ENCODE measurements at places on chromosomes 6 and 20.
A peak's percentile ranks its signal among the peaks of the same experiment; 100 is the strongest.

GRCh38 chr6:154071236-154071635 lies 32.2 kb downstream of the OPRM1 start:
- no peak for DNase-seq

- DNase-seq = no peak
Observed at GRCh38 chr6:115004982-115005381, 662.2 kb upstream of the HS3ST5 start.

DNA sequence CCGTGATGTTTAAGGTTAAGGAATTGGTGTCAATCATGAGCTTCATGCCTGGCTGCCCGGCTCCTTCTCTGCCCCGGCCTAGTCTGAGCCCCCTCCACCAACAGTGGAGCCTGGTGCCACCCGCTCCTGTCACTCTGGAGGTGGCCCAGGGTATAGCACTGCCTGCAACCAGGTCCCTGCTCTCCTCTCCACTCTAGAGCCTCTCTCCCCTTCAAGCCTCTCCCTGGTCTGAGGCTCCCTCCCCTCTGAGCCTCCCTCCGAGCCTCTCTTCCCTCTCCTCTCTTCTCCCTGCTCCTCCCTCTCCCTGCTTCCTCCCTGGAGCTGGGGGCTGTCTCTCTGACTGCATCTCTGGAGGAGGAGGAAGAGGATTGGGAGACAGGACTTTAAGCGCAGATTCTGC lies 31.3 kb upstream of the MRGBP start:
- DNase-seq = no peak

GRCh38 chr6:7761051-7761450 lies 35.2 kb downstream of the BMP6 start:
- no peak for DNase-seq

- DNase-seq = no peak
Observed at GRCh38 chr6:88899569-88900316, 63.7 kb downstream of the RNGTT start.

- DNase-seq = peak; percentile 53
Observed at GRCh38 chr6:33419580-33420490, at the start of gene SYNGAP1. Gene SYNGAP1, plus strand, starts transcription at chr6:33420065. Its CDS starts 200 bp downstream, at chr6:33420265.

DNA sequence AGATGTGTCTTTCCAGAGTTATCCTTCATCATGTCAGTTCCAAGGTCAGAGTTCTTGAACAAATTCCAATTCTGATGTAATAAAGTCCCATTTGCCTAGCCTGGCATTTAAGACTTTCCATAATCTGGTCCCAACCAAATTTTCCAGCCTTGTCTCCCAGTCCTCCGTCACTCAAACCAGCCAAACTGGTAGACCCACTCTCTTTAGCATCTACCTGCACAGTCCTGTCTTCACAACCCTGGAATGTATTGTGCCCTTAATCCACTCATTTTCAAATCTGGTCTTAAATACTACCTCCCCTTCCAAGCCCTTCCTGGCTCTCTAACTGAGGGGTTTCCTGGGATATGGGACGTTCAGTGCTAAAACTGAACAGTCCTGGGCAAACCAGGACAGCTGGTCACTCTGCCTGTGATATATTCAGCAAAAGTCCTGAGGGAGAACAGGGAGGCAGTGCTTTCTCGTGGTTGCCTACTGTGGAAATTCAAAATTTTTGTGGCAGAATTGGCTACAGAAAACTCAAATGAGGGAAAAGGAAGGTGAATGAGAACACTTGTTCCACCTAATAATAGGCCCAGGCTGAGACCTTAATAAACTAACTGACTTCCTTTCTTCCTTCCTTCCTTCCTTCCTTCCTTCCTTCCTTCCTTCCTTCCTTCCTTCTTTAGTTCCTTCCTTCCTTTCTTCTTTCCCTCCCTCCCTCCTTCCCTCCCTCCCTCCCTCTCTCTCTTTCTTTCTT lies 10.8 kb upstream of the AKAP7 start:
- no peak for DNase-seq

DNA sequence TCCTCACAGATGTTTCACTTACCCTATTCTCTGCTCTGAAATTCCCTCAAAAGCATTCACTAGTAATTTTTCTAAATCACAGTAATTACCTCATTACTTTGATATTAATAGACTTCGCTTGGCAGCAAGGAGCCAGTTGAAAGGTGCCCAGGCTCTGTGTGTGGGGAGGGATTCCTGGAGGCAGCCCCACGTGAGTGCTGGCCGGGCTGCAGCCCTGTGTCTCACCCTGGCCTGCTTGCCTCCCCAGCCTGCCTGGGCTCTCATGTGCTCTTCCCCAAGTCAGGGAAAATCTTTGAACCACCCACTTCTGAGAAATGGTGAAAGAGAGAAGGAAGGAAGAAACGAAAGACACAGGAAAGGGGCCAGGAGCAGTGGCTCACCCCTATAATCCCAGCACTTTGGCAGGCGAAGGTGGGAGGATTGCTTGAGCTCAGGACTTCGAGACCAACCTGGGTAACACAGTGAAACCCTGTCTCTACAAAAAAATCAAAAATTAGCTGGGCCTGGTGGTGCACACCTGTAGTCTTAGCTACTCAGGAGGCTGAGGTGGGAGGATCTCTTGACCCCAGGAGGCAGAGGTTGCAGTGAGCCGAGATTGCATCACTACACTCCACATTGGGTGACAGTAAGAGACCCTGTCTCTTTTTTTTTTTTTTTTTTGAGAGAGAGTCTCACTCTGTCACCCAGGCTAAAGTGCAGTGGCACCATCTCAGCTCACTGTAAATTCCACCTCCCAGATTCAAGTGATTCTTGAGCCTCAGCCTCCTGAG lies 20.0 kb upstream of the SNTA1 start:
- DNase-seq = no peak

- no peak for DNase-seq
Observed at GRCh38 chr6:95203153-95203754, 374.1 kb upstream of the MANEA start.

DNA sequence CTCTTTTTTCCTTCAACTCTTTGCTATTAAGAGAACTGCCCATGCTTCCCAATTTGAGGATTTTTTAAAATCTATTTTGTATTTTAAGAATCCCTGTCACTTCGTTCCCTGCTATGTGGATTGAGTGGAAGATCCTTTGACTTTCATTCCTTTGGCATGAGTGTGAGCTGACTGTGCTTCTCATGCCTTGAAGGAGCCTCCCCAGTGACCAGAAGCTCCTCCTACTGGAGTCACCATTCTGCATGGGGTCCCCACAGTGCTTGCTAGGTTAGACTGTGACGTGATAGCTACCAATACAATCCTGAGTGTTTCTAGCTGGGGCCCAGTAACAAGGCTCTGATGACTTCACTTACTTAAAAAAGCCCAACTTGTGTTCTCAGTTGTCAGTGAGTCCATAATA lies 104.4 kb upstream of the LAMP5 start:
- DNase-seq = no peak

DNA sequence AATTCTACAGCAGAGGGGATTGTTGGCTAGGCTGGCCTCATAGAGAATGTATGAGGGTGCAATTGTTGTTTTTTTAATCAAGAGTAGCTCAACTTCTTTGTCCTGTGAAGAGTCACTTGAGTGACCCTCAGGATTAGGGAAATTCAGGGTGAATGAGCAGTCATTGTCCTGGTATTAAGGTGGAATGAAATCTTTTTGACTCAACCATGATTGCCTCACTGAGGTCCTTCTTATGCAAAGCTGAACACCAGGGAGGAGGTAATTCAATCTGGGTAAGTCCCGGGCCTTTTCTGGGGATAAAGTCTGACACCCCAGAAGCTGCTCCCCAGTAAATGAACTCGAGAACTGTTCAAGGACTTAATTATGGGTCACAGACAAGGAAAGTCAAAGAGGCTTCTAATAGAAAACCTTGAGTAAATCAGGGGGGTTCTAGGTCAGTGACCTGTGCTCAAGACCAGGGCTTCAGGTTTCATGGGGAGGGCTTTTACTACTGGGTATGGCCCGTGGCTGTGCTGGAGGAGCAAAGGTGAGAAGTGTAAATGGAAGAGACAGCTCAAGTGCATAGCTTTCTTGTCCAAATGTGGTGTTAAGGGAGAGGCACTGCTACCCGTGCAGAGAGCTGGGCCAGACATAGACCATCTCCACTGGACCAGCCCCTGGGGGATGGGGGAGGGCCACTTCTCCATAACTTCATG lies 25.3 kb upstream of the ZBTB24 start:
- no peak for DNase-seq

GRCh38 chr6:81455641-81456040 lies 296.8 kb downstream of the TENT5A start:
- DNase-seq = no peak

DNA sequence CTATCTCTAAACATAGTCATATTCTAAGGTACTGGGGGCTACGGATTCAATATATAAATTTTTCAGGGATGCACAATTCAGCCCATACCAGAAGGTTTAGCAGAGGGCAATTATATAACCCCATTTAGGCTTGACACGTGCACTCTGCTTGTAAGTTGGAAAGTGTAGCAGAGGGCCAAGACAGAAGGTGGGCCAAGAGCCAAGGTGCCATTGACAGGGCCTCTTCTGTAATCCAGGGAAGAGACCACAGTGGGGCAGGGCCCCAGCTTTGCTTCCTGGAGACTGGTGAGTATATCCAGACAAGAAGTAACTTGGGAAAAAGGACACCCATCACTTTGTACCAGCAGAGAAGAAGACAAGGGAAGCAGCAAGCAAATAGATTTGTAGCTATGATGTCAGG lies 672.4 kb upstream of the MARCKS start:
- no peak for DNase-seq

GRCh38 chr6:130513770-130514169 lies 148.0 kb downstream of the TMEM200A start:
- peak; percentile 50 for DNase-seq

DNA sequence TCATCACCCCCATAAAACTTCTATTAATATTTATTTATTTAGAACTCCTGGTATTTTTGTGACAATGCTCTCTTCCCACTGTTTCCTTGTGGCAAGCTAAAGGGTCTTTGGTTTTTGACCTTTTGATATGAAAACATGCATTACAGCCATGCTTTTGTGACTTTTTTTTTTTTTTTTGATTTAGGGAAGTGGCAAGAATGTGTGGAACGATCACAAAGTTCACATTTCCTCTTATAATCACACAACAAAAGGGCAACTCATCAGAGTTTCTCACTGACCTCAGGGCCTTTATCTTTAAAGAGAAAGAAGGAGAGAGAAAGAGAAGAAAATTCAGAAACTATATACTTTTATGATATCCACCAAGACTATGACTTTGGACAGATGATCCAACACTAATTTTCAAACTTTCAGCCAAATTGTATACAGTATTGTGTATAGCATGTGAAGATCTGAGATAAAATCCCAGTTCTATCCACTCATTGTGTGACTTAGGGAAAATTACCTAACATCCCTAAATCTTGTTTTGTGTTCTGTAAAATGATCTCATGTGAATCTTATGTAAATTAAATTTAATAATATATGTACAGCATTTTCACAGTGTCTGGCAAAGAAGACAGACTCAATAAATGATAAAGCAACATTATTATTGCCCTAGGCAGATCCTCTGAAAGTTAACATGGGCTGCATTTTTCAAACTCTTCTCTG lies 106.8 kb upstream of the MARCKS start:
- DNase-seq = no peak

- DNase-seq = no peak
Observed at GRCh38 chr6:155004576-155005372, 9.7 kb downstream of the TIAM2 start.

DNA sequence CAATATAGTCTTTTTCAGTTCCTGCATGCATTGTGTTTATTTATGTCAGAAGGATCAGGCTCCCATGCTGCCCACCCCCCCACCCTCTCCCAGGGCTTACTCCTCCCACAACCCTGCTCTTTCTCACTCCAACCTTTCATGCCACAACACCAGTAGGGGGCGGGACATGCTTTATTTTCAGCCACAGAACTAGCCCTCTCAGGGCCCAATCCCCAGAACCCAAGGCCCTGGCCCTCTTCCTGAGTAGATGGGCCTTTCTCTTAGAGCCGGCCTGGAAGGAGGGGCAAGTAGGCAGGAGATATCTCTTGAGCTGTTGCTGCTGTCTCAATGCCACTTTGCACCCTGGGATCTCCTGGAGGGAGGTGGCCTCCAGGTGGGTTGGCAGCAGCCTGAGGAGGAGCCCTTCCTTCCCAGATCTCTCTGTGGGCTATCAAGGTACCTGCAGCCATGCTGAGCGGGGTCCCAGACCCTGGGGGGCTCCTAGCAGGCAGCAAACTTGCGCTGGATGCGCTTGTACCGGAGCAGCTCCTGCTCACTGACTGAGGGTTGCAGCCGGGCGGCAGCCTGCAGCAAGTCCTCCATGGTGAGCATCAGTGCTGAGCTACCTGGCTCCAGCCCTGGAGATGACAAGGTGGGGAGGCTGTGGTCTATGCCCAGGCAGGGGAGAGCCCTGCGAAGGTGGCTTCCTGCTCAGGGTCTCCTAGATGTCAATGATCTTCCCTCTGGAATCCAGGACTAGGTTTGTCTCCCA lies 3.5 kb downstream of the GNMT start:
- DNase-seq = peak; percentile 22

DNA sequence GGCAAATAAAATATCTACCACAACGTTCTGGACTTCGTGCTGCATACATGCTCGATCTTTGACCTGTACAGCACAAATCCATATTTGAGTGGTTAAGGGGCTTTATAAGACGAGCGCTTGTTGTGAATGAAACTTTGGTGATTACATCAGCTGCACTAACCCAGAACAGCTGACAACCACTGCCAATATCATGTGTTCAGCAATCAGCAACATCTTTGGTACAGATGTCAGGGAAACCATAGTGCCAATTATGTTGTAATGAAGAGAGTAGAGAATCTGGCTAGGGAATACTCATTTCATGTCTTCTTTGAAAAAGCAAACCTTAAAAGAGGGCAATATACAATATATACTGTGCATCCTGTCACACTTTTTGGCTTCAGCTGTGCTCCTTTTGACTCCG lies 188.6 kb upstream of the NT5E start:
- no peak for DNase-seq

- no peak for DNase-seq
Observed at GRCh38 chr6:148981515-148981914, 234.7 kb downstream of the UST start.

DNA sequence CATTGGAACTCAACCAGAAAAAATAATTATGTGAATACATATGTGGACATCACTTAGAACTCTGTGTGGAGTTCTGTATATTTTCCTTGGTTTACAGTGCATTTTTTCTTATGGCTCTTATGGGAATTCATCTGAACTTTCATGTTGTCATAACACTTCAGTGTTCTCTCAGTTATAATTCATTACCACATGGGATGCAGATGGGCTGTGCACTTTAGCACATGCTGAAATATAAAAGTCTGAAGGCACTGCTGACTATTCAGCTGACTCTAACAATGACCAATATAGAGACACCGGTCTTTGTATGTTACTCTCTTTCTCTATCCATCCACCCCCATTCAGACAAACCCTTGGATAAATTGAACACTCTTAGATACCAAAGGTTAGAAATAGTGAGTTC lies 29.3 kb downstream of the GRIK2 start:
- DNase-seq = no peak

DNA sequence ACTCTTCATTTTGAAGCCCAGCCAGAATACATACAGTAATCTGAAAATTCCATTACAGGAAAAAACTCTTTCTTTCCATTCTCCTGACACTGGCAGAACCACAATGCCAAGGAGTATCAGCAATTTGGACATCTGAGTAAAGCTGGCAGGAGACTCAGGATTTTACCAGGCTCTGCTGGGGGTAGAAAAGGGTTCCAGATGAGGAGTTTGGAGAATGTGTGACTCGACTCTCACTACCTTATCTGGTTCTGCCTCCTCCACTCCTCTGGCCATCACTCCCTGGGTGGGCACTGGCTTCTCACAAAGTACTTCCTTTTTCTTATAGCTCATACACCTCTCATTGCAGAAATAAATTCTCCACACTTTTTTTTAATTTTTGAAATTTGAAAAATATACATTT lies 10.6 kb upstream of the WFDC8 start:
- no peak for DNase-seq

- no peak for DNase-seq
Observed at GRCh38 chr6:78308025-78308424, 559.3 kb upstream of the IRAK1BP1 start.

GRCh38 chr6:33716890-33717632 lies 5.6 kb upstream of the UQCC2 start:
- DNase-seq = no peak
